Fibroblast of skin of right biceps (primary cell): ENCODE measurements at places on chromosomes 6 and 20.

- DNase-seq = no peak
Observed at GRCh38 chr6:47674673-47675072, 23.7 kb upstream of the ADGRF4 start.

GRCh38 chr20:24672886-24673677 is 203.7 kb downstream of the SYNDIG1 start:
- DNase-seq = peak; percentile 97

GRCh38 chr20:1524004-1524403 is 32.8 kb upstream of the SIRPB2 start:
- no peak for DNase-seq

DNA sequence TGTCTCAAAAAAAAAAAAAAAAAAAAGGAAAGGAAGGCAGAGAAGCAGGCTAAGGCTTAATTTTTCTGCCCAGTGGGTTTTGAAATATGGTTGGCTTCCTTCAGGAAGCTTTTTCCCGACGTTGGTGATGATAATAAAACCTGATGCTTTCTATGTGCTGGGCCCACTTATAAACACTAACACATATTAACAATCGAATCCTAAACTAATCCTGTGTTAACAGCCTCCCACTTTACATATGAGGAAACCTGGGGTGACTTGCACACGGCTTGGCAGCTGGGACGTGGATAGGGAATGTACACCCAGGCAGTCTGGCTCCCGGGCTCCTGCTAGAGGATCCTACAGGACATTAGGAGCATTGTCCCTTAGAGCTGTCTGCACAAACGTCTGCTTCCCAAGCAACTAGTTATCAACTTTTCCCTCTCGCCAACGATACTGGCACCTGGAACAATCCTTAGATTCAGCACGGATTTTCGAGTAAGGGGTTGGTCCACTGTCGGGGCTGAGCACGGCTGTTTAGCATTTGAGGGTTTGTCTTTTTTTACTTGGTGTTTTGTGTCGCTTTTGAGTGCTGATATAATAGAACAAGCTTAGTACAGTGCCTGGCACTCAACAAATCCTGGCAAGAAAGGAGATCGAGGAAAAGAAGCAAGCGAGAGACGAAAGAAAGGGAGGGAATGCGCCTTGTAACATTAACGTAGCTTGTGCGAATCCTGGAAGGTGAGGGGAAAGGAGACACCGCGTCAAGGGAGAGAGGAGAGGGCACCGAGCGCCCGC is 622 bp upstream of the KIZ start:
- peak; percentile 49 for DNase-seq

GRCh38 chr6:56374841-56375369 is 127.5 kb upstream of the COL21A1 start:
- DNase-seq = peak; percentile 66

DNA sequence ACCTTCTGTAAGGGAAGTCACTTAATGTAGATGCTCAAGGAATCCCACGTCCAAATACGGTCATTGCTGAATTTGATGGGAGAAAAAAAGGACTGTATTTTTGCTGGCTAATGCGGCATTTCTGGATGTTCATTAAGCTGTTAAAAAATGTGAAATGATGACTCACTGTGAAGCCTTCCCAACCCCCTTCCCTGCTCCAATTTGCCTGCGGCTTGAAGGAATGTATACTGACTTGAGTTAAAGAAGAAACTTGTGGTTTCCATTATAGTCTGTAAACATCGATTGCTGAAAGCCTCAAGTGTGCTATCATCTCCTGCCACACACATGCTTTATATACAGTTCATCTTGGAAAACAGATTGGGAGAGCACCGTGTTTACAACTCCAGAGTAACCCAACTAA is 249.1 kb upstream of the JAG1 start:
- peak; percentile 98 for DNase-seq

- DNase-seq = peak; percentile 96
Observed at GRCh38 chr6:34386316-34387137, 5.9 kb downstream of the NUDT3 start.

- no peak for DNase-seq
Observed at GRCh38 chr6:167566711-167567141, 241.8 kb downstream of the TTLL2 start.

GRCh38 chr6:161598896-161599295 is 325.0 kb upstream of the AGPAT4 start:
- DNase-seq = peak; percentile 8

GRCh38 chr20:36528176-36528874 is 13.0 kb upstream of the MYL9 start:
- no peak for DNase-seq

DNA sequence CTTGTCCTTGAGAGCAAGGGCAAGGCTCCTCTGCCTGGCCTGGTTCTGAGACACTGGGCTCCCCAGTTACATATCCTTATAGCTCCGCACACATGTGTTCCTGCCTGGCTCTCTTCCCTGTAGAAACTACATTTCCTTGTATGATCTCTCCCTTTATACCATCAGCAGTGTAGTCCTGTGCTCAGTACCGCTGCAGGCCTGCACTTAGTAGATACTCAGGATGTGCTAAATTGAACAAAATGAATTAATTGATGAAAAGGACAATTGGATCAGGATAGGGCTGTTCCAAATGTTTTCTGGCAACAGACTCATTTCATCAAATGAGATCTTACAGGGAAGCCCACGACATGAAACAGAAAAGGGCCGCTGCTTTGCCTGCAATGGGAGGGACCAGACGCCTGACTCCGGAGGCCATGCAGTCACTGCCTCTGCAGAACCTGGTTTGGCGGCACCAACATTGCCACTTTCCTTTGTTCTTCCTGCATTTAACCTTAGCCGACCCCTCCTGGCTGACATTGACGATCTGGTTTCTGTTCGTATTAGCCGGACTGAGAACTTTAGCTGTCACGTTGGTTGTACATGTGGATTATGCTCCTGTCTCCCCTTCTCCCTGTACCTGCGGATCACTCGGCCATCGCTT is 53.3 kb downstream of the CHMP4B start:
- no peak for DNase-seq

DNA sequence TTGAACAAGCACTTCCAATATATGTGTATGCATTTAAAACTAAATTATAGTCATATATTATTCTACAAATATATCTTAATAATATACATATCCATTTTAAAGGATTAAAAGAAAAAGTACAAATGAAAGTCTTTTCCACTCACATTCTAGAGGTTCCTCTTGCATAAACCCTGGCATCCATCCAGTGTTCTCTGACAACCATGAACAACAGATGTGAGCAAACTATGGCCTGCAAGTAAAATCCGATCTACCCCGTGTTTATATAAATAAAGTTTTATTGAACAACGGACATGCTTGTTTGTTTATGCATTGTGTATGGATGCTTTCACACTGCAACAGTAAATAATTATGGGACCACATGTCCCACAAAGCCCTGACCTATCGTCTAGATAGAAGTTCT is 1122.3 kb downstream of the EPHA7 start:
- DNase-seq = peak; percentile 2

GRCh38 chr6:55239099-55239498 is 64.8 kb downstream of the HCRTR2 start:
- peak; percentile 67 for DNase-seq

DNA sequence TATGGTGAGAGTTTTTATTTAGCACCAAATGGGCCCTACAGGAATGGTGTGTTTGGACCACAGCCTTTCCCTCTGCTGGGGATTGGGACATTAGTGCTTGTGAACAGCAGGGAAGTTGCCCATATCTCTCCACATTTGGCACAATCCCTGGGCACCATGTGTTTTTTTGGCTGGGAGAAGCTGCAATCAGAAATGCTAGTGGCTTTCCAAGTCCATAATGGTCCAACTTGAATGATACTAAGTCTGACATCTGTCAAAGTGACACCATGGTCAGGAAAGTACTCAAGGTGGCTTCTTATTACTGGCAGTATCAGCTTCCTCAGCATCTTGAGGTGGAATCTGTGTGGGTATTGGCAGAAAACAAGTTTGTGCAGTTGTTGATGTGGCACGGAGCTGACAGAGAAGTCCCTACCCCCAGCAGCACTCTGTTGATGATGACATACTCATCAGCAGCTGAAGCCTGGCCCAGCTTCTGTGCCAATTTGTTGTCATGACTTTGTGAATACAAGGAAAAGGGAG is 53.0 kb downstream of the SASH1 start:
- no peak for DNase-seq

GRCh38 chr6:139129284-139129683 is 5.6 kb upstream of the HECA start:
- DNase-seq = peak; percentile 76

- no peak for DNase-seq
Observed at GRCh38 chr6:168695701-168696100, 254.7 kb downstream of the SMOC2 start.

GRCh38 chr6:2542858-2543218 is 207.9 kb downstream of the MYLK4 start:
- peak; percentile 75 for DNase-seq

- peak; percentile 45 for DNase-seq
Observed at GRCh38 chr20:956330-956951, 40.3 kb upstream of the ANGPT4 start.

DNA sequence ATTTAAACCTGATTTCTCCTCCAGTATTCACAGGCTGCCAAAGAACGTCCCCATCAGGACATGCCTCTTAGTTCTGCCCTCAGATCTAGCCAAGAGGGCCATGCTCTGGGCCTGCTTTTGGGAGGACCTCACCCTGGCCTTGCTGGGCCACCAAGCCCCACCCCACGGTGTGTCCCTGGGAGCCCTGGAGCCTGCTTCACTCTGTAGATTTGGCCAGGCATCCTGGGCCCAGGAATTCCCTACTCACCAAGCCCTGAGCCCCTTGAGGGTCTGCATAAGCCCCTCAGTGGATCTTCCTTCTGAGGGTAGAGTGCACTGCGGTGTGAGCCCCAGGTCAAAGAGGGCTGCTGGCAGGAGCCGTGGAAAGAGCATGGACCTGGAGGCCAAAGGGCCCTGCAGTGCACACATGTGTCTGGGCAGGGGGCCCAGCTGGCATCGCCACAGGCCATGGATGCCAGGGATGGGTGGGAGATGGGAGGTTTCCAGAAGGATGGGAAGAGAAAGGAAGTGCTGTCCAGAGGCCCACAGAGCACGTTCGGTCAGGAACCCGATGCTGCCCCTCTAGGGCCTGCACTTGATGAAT is 98.0 kb downstream of the DACT2 start:
- DNase-seq = no peak

DNA sequence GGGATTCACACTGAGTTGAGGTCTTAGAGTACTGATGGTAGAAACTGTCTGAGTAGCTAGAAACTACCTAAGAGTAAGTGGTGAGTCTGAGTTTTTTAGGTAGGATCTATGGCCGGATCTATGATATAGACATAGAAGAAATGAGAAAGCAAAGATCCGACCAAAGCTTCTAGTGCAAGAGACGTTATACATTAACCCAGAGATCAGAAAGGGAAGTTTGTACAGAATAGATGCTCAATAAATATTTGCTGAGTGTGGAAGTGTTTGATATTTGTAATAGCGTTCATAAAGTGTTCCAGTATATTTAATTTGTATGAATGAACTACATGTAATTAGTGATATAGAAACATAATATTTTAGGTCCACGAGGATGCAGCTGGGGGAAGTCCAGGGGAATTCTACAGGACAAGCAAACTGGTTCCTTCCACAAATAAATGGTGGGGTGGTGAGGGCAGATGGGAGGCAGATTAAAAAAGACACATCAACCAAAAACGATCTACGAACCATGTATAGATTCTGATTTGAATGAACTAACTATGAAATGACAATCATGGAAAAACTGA is 31.9 kb upstream of the JARID2 start:
- DNase-seq = no peak

- DNase-seq = no peak
Observed at GRCh38 chr6:149409617-149410016, 9.6 kb downstream of the SUMO4 start.

- no peak for DNase-seq
Observed at GRCh38 chr6:83113258-83113657, 45.8 kb downstream of the DOP1A start.

DNA sequence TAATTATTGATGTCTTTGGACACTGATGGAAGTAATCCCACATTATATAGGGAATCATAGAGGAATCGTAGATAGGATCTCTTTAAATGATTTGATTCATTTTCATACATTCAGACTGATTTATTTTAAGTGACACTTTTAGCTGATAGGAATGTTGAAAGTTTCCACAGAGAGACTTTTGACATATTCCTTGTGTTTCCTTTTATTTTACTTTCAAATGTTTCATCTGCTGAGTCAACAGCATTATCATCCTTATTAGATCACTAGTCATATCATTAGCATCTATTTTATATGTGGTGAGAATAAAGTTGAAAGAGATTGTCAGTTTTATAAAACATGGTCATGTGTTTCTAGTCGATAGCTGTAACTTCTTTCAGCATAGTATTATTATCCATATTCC is 13.4 kb downstream of the DCBLD1 start:
- DNase-seq = peak; percentile 69

GRCh38 chr6:31131595-31131994 is 7.3 kb downstream of the PSORS1C2 start:
- no peak for DNase-seq

- DNase-seq = peak; percentile 72
Observed at GRCh38 chr20:54566031-54566688, 90.8 kb downstream of the DOK5 start.

DNA sequence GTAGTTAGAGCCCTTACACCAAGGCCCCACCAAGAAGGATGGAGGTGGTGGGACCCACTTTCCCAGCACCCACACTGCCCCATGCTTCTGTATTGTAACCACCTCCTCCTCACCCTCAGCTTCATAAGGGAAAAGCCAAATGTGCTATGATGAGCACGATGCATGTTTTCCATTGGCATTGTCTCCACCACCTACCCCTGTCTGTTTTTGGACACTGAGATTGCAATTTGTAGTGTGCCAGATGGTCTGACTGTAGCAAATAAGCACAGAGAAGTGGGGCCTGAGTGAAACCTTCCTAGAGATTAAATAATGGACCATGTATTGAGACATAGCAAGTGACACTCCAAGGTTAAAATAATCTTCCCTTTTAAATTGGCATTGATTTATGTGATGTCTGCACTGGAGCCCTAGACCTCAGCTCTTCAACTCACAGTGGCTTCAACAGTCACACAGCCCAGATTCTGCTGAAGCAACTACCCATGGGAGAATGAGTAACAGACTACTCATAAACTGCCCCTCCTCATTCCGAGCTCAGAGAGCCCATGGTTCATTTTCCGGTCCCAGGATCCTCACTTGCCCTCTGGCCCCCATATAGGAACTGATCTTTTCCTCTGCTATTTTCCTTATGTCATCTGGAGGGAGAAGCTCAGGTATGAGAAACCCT is 177.9 kb downstream of the COL9A1 start:
- DNase-seq = peak; percentile 85

GRCh38 chr6:118660218-118660569 is 8.8 kb upstream of the CEP85L start:
- peak; percentile 17 for DNase-seq

GRCh38 chr6:117591405-117591804 is 10.9 kb downstream of the GOPC start:
- no peak for DNase-seq

GRCh38 chr6:158431036-158431435 is 118.8 kb downstream of the TULP4 start:
- no peak for DNase-seq

DNA sequence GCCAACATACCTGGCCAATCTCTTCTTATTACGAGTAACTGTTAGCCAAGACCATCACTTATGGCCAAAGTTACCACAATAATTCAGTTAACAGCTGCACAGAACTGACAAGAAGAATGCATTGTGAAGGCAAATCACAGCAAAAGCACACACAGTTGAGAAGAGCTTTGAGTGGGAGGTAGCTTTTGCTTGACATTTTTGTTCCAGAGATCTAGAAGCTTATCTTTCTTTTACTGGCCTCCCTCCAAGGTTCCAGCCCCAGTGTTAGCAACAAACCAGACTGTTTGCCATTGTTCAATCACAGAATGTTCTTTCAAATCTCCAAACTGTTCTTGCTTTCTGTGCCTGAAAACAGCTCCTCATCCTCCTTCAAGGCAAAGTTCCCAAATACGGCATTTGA is 35.9 kb upstream of the IRAK1BP1 start:
- peak; percentile 10 for DNase-seq

- DNase-seq = peak; percentile 55
Observed at GRCh38 chr6:14464055-14464454, 346.5 kb downstream of the CD83 start.
